ENCODE measurements at places on chromosomes 6 and 20.

DNA sequence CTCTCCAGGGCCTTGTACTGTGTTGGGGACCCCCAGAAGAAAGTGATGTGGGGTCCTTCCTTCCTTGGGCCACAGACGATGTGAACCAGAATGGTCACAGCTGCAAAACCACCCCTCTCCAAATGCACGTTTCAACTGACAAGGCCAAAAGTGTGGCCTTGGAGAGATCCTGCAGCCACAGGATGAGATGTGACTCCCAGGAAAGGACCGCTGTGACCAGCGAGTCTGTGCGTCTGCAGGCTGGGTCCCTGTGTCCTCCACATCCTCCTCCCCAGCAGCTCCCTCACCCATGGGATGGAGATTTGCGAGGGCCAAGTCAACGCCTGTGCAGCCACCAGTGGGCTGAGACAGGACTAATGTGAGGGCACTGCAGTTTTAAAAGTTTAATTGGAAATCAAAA lies 247.0 kb downstream of the ERMARD start:
- no peaks in the 10 kb centered on the region for H3K4me1 ChIP-seq
- H3K36me3 ChIP-seq = no peaks in the 10 kb centered on the region
- H3K27me3 ChIP-seq = no peaks in the 10 kb centered on the region
- no peak for DNase-seq
- H3K27ac ChIP-seq = no peak overlapping the region
- H3K4me3 ChIP-seq = no peak overlapping the region

DNA sequence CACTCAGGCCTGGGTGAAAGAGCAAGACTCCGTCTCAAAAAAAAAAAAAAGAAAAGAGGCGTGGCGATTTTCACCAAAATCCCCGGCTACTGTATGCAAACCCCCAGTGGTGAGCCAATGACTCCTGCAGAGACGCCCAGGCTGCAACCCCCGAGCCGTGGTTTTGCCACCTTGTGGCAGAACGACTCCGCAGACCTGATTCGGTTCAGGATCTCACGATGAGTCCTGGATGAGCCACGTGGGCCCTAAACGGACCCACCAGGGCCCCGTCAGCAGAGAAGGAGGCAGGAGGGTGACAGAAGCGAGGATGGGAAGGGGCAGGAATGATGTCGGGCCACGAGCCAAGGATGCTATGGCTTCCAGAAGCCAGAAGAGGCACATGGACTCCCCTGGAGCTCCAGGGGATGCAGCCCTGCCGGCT lies 42.5 kb downstream of the SLC2A4RG start:
- H3K4me3 ChIP-seq = no peak overlapping the region
- H3K36me3 ChIP-seq = no peaks in the 10 kb centered on the region
- H3K27ac ChIP-seq = peak overlapping the region; percentile 29
- H3K4me1 ChIP-seq = no peaks in the 10 kb centered on the region
- peak; percentile 36 for DNase-seq
- H3K27me3 ChIP-seq = peaks cover 45% of the 10 kb centered on the region

DNA sequence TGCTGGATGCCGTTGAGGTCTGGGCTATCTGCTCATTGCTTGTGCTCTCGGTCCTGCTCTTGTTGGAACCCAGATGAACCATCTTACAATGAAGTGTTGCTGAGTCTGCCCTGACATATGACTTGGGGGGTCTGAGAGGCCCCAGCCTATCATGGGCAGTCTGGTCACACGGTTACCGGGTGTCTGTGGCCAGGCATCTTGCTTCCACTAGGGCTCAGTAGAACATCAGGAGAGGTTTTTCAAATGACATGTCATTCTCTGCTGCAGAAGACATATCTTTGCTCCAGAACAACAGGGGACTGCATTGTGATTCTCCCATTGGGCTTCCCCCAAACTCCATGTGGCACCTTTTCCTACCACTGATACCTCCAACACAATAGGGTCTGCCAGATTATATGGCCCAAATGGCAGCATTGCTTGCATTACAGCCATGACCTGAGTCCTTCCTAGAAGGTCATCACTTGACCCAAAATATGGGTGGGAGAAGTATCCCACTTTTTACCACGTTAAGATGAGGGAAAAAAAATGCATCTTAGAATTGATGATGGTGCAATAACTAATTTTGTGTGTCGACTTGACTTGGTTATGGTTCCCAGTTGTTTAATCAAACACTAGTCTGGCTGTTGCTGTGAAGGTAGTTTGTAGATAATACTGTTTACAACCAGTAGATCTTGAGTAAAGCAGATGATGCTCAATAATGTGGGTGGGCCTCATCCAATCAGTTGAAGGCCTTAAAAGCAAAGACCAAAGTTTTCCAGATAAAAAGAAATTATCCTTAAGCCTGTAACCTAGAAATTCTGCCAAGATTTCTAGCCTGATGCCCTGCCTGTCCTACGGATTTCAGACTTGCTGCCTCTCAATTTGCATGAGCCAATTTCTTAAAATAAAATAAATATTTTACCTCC lies 241.0 kb downstream of the QKI start:
- no peak overlapping the region for H3K27ac ChIP-seq
- no peaks in the 10 kb centered on the region for H3K4me1 ChIP-seq
- H3K4me3 ChIP-seq = no peak overlapping the region

- H3K36me3 ChIP-seq = no peaks in the 10 kb centered on the region
- no peak overlapping the region for H3K27ac ChIP-seq
- H3K4me3 ChIP-seq = no peak overlapping the region
- no peaks in the 10 kb centered on the region for H3K27me3 ChIP-seq
- DNase-seq = no peak
These were observed 16.6 kb upstream of the CCND3 start for GRCh38 chr6:41958022-41958856.

DNA sequence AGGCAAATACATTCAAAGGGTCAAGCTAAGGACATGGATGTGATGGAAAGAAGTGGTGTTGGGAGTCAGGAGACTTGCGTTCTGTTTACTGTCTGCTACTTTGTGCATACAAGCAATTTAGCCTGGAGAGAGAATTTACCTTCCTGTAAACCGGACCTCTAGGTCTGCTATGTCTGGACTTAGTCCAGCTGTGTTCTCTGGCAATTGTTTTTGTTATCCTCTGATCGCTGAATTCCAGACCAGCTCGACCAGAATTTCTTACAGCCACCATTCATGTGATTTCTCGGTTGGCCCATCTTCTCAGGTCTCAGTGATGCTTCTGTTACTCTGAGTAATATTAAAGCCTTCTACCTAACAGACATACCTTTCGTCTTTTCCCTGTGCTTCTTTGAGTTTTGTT lies 75.2 kb downstream of the LRRC1 start:
- H3K4me1 ChIP-seq = no peaks in the 10 kb centered on the region
- H3K27ac ChIP-seq = no peak overlapping the region
- H3K27me3 ChIP-seq = no peaks in the 10 kb centered on the region
- H3K4me3 ChIP-seq = no peak overlapping the region
- H3K36me3 ChIP-seq = no peaks in the 10 kb centered on the region
- no peak for DNase-seq

GRCh38 chr6:136717716-136717990 lies 74.6 kb downstream of the MAP3K5 start:
- DNase-seq = no peak
- peak overlapping the region; percentile 39 for H3K4me3 ChIP-seq
- no peaks in the 10 kb centered on the region for H3K27me3 ChIP-seq
- H3K36me3 ChIP-seq = no peaks in the 10 kb centered on the region

- H3K4me3 ChIP-seq = no peak overlapping the region
- H3K4me1 ChIP-seq = no peaks in the 10 kb centered on the region
- H3K36me3 ChIP-seq = peaks cover 3% of the 10 kb centered on the region
- H3K27me3 ChIP-seq = no peaks in the 10 kb centered on the region
- H3K27ac ChIP-seq = no peak overlapping the region
These were observed 96.6 kb downstream of the SULF2 start for GRCh38 chr20:47688385-47689381.

- no peak for DNase-seq
- no peak overlapping the region for H3K27ac ChIP-seq
- H3K27me3 ChIP-seq = no peaks in the 10 kb centered on the region
- no peaks in the 10 kb centered on the region for H3K4me1 ChIP-seq
These were observed 38.7 kb downstream of the DOK5 start for GRCh38 chr20:54514028-54514607.

DNA sequence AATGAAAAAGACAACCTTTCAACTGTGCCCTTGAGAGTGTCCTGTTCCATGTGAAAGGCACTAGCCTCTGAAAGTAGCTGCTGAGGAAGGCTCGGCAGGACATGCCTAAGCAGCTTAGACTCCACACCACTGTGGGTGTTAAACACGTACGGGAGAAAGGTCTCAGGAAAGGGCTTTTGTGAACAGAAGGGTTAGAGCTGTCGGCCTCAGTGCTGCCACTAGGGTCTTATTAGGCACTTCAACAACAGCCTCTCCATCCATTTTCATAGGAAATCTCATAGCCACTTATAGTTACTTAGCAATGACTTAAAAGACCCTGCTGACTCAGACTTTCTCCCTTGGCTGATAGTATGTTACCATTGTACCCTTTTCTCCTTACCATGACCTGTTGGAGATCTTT lies 662.8 kb downstream of the TBC1D32 start:
- no peak for DNase-seq
- no peaks in the 10 kb centered on the region for H3K4me1 ChIP-seq
- H3K27me3 ChIP-seq = no peaks in the 10 kb centered on the region
- H3K36me3 ChIP-seq = no peaks in the 10 kb centered on the region

DNA sequence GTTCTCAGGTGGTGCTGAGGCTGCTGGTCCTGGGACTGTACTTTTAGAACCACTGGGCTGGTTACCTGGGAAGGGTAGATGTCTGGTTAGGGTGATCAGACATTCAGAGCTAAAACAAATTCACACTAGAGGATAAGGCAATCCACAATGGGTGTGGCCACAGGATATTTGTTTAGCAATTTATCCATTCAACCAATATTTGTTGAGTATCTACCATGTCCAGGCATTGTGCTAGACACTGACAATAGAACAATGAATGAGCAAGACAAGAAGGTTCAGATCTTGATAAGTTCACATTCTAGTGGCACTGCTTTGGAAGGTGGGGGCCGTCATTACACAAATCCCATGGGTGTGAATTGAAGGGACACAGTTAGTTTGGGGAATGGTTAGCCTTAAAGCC lies 131.7 kb downstream of the BCAS1 start:
- DNase-seq = no peak
- H3K4me3 ChIP-seq = no peak overlapping the region
- H3K36me3 ChIP-seq = no peaks in the 10 kb centered on the region
- H3K4me1 ChIP-seq = peaks cover 71% of the 10 kb centered on the region

- H3K4me1 ChIP-seq = peaks cover 13% of the 10 kb centered on the region
- H3K36me3 ChIP-seq = no peaks in the 10 kb centered on the region
- peaks cover 14% of the 10 kb centered on the region for H3K27me3 ChIP-seq
- no peak overlapping the region for H3K4me3 ChIP-seq
These were observed 100.4 kb upstream of the MLN start for GRCh38 chr6:33904050-33904746.

- H3K4me1 ChIP-seq = no peaks in the 10 kb centered on the region
- no peak overlapping the region for H3K4me3 ChIP-seq
- H3K36me3 ChIP-seq = no peaks in the 10 kb centered on the region
- no peak for DNase-seq
- H3K27me3 ChIP-seq = no peaks in the 10 kb centered on the region
These were observed 222.1 kb downstream of the LAMA2 start for GRCh38 chr6:129105035-129105434.

- H3K4me1 ChIP-seq = peaks cover 18% of the 10 kb centered on the region
- DNase-seq = no peak
- H3K36me3 ChIP-seq = no peaks in the 10 kb centered on the region
These were observed 63.1 kb upstream of the IFNGR1 start for GRCh38 chr6:137282254-137282653.

GRCh38 chr6:33630014-33630413 lies 8.9 kb downstream of the ITPR3 start:
- DNase-seq = no peak
- H3K27me3 ChIP-seq = no peaks in the 10 kb centered on the region
- H3K4me3 ChIP-seq = no peak overlapping the region
- no peak overlapping the region for H3K27ac ChIP-seq
- H3K36me3 ChIP-seq = no peaks in the 10 kb centered on the region
